NCI-H526 (cell line): ENCODE measurements at places on chromosomes 2 and 18.

- no peak for DNase-seq
Observed at GRCh38 chr18:78525366-78526111, 454.1 kb upstream of the SALL3 start.

GRCh38 chr2:118168615-118169014 is 80.3 kb downstream of the INSIG2 start:
- DNase-seq = no peak

GRCh38 chr2:121617042-121617599 is 32.1 kb downstream of the CLASP1 start:
- DNase-seq = no peak

- DNase-seq = no peak
Observed at GRCh38 chr2:240372101-240372500, 63.4 kb upstream of the GPC1 start.

GRCh38 chr2:174969091-174969734 is 36.0 kb downstream of the CHN1 start:
- no peak for DNase-seq

GRCh38 chr2:162676515-162676914 is 162.1 kb downstream of the KCNH7 start:
- DNase-seq = no peak

DNA sequence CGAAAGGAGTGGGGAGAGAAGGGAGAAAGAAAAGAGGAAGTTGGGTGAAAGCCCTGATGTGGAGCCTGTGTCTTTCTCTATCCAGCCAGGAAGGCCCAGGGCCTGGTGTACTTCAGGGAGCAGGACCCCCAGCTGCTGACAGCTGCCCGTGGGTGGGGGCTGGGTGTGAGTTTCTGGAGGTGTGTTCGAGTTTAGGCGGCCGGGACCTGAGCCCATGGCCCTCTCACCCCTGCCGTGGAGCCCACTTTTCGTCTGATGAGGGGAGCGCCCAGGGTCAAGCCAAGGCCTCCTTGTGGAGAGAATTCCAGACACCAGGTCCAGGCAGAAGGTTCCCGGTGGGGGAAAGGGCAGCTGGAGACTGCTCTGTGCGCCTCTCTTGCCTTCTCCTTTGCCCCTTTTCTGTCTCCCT is 2.2 kb downstream of the SIX3 start:
- no peak for DNase-seq

DNA sequence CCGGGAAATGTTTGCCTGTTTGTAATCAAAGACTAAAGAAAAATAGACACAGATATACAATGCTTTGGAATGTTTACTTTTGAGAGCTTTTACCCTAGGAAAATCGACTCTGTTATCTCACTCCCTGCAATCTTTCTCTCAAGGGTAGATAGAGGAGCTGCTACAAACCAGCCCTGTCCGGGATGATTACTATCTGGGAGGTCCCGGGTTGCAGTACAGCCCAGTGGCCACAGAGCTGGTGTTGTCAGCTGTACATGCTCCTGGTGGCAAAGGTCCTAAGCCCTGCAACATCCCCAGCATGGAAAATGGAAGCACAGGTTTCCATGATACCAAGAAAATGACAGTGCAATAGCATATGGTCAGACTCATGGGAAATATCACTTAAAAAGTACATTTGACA is 570.5 kb upstream of the SOX11 start:
- DNase-seq = no peak

GRCh38 chr2:196984903-196985302 is 58.4 kb upstream of the PGAP1 start:
- DNase-seq = no peak

DNA sequence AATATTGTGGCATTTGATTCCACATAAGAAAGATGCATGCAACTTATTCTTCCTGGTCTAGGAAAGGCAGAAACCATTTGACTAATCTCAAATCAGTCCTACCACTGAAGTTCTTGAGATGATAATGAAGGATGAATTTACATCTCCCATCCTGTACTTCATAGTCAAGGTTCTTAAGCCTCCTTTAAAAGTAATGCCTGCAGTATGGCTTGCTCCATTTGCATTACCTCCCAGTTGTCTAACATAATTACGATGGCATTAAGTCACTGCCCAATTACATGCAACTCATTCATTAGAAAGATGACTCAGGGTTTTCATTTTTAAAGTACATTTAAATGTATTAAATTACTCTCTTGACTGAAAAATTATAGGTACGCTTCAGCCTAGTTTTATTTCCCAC is 32.2 kb downstream of the THADA start:
- no peak for DNase-seq

- no peak for DNase-seq
Observed at GRCh38 chr2:37784071-37784758, 112.8 kb upstream of the CDC42EP3 start.

GRCh38 chr2:121686218-121686617 is 37.0 kb upstream of the CLASP1 start:
- DNase-seq = no peak

DNA sequence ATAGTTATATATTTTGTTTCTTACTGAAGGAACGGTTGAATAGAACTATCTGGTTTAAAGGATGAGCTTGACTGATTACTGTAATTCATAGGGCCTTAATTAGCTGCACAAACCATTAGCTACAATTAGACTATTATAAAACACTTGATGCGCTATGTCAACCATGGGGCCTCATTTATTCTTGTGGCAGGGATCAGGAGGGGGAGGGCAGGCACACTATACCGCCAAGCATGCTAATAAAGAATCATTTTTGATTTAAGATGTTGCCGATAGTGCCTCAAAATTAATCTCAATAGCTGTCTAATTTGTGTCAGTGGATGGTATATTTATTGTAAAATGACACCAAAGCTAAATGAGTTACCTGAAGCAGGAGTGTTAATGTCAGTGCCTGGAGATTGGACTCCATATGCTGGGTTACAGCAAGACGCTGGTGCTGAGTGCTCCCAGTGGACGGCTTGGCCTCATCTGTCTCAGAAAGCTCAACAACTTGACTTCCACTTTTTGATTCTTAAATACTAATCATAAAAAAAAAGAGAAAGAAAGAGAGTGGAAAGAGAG is 1007.0 kb upstream of the CELF4 start:
- no peak for DNase-seq

- no peak for DNase-seq
Observed at GRCh38 chr18:404061-404636, 96.4 kb downstream of the COLEC12 start.

DNA sequence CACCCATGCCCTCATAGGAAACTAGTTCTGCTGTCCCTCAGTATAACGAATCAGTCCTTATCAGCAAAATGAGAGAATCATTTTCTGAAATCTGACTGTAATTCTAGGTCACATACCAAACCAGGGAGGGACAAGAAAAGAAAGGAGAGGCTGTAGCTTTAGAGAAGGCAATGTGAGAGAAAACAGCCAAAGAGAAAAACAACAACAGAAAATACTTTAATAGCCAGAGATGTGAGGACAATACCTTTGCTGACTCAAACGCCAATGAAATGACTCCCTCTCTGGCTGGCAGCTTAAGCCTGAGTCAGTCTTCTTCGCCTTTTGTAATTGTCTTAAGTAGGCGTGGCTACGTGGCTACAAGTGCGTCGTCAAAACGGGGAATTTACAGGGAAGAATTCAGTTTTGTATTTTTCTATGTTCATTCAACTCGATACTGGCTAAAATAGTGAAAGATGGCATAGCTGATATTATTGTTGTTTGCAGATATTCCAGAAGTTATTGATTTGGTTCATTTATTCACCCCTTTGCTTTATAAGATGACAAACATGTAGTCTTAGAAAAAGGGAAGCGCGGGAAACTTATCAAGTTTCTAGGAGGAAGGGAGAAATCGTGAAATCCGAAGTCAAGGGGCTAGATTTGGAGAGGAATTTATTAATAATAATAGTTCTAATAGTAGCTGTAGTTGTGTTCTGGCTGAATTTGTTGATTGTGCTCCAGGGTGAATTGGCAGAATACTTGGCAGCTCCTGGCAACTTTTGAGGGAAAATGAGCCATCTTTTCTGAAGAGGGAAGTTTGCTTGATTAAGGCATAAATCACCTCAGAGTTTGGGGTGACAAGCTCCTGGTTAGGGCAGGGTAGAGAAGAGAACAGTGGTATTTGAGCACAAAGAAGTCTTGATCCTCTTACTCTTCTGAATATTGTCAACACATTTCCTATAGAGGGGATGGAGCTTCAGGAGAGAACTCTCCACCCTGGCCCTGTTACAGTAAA is at the start of gene IL1A:
Gene IL1A, minus strand, starts transcription at position 295 of the 991 bp plus-strand sequence. CDS start 723 bp downstream, outside the sequence.
- DNase-seq = no peak

DNA sequence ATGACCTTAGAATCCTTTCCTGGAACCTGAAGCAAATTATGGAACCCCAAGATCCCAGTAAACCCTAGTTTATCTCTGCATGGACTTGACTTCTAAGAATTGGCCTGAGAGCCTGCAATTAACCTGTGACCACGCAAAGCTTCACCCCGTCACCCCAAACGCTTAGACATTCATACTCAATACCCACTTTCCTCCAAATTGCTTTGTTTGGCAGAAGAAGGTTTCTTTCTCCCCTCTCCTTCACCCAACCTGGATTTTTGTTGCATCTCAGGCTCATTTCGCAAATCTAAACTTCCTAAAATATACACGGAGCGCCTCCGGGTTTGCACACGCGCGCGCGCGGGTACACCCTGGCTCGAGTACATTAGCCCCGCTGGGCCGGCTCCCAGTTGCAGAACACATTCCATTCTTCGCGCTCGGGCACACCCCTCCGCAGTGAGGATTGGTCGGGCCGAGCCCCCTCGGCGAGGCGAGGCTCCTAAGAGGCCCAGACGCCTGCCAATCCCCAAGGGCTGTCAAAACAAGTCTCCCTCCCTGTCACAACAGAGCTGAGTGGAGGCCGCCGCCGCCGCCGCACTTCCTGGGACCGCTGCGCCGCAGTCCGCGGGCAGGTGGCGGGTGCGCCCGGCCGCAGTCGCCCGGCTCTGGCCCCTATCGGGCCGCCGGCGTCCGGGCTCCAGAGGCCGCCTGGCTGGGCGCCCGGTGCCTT is at the start of gene PLCL1:
Gene PLCL1, plus strand, starts transcription at position 545 of the 709 bp plus-strand sequence.
- DNase-seq = peak; percentile 96

- DNase-seq = no peak
Observed at GRCh38 chr2:135744760-135745314, 3.2 kb downstream of the UBXN4 start.

DNA sequence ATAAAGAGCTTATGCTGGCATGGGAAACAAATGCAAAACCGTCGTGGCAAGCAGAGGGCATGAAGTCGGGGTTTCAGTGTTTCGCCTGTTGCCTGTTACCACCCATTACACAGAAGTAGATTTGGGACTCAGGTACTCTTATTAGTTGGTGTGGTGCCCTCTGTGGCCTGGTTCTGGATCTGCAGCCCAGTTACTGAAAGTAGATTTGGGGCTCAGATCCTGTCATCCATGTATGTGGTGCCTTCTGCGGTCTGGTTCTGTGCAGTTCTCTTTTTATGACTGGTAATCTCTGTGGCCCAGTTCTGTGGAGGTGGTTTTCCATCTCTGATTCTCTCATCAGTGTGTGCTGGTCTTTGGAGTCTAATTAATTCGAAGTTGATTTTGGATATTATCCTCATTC is 45.2 kb downstream of the ADNP2 start:
- no peak for DNase-seq

- no peak for DNase-seq
Observed at GRCh38 chr2:168033966-168034365, 213.4 kb downstream of the STK39 start.

DNA sequence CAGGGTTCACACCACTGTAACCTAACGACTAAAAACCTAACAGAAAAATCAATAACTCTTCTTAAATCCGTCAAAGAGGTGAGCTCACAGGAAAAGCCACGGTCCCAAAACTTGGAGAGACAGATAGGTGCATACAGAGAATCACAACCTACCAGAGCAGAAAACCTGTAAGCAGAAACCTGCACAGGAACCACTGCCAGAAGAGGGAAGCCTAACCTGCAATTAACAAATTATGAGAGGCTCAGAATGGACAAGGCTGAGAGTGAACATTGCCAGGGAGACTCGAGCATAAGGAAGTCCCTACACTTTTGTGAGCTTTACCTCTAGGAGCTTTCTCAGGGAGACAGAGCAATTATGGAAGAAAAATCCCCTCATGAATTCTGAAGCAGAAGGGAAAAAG is 156.2 kb upstream of the NETO1 start:
- DNase-seq = no peak
